ENCODE measurements at places on chromosomes 6 and 20.
A peak's percentile ranks its signal among the peaks of the same experiment; 100 is the strongest.

DNA sequence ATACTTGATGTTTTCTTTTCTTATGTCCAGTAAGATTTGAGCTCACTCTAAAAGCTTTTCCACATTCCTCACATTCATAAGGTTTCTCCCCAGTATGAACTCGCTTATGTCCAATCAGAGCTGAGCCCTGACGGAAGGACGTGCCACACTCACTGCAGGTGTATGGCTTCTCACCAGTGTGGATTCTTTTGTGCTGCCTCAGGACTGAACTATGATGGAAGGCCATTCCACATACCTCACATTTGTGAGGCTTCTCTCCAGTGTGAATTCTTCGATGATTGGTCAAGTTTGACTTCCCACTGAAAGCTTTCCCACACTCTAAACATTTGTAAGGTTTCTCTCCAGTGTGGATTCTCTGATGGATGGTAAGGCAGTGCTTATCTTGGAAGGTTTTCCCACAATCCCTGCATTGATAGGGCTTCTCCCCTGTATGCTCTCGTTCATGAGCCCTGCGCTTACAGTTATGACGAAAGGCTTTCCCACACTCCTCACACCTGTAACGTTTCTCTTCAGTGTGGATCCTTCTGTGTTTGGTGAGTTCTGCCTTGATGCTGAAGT, 9.9 kb downstream of the ZNF311 start:
- DNase-seq = no peak

DNA sequence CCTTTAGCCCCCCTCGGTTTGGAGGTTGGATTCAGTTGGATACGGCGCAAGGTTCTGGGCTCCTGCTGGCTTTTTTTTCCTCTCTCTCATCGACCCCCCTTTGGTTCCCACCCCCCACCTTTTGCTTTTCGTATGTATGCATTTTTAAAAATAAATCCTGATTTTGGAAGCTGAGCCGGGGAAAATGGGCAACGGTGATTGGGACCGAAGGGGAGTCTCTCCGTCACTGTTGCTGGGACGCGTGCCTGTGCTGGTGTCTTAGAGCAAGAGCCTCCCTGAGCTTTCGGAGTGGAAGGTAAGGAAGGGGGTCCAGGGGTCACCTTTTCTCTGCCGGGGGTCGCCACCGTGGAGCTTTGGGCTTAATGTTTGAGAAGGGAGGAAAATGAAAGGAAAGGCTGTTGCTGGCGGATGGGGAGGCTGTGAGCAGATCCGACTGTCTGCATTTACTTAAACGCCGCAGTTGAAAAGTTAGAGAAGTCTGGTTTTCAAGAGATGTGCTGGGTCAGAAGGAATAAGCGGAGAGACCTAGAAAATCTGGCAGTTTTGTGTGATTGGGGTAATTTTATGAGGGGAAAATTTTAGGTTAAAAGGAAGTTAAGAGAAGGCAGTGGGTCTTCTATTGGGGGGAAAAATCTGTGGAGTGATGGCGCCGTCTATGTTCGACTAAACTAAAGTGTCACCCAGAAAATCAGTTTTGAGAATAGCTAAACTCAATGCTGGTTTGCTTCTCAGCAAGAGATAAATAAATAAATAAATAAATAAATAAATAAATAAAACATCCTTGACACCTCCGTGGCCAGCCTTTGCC, 828 bp downstream of the ADGRB3 start:
- no peak for DNase-seq

DNA sequence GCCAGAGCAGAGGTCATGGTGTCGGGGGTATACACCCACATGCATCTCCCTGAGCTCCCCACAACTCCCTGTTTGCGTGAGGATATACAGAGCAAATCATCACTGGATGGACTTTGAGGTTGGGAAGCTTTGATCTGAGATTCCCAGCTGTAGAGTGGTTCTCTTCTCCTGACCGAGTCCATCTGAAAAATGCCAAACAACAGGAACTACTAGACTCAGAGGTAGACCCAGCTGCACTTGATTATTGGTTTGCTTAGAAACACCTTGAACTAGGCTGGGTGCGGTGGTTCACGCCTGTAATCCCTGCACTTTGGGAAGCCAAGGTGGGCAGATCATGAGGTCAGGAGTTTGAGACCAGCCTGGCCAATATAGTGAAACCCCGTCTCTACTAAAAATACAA, 125.0 kb downstream of the UNC5CL start:
- no peak for DNase-seq

DNA sequence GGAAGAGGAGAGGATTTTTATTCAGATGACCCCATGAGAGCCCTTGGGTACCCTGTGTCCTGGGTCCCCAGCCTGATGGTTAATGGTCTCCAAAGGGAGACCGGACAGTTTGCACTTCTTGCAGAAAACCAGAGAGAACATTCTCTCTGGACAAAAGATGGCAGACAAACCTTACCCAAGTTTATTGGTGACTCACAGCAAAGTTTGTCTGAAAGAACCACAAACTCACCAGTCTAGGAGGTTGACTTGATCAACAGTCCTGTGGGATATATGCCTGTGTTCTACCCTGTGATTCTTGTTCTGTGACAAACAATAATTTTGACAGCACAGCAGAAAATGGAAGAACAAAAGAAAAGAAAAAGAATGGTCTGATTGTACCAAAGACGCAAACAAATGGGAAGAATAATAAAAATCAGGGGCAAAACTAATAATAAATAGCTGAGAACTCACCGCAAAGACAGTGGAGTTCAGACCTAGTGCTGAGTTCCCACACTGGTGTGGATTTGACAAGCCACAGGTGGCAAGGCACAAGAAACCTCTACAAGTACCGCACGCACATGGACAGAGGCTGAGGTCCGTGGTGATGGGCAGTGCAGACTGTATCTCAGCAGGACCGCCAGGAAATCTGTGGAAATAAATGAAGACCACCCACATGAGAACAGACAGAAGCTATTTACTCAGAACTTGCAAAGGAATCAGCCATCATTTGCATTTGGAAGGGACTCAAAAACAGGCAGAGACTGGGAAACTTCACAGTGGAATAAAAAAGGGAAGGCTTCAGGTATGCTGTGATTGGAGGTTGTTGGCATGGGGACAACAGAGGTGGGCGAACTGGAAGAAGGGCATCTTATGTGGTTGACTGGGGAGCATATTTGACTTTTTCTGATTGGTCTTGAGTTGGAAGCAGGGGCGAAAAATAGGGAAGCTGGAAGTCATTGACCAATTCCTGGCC, 246.3 kb upstream of the RNF24 start:
- no peak for DNase-seq

GRCh38 chr6:126054258-126054702, 67.9 kb downstream of the TRMT11 start:
- DNase-seq = peak; percentile 84

GRCh38 chr6:6610031-6610591, 21.6 kb downstream of the LY86 start:
- DNase-seq = no peak

DNA sequence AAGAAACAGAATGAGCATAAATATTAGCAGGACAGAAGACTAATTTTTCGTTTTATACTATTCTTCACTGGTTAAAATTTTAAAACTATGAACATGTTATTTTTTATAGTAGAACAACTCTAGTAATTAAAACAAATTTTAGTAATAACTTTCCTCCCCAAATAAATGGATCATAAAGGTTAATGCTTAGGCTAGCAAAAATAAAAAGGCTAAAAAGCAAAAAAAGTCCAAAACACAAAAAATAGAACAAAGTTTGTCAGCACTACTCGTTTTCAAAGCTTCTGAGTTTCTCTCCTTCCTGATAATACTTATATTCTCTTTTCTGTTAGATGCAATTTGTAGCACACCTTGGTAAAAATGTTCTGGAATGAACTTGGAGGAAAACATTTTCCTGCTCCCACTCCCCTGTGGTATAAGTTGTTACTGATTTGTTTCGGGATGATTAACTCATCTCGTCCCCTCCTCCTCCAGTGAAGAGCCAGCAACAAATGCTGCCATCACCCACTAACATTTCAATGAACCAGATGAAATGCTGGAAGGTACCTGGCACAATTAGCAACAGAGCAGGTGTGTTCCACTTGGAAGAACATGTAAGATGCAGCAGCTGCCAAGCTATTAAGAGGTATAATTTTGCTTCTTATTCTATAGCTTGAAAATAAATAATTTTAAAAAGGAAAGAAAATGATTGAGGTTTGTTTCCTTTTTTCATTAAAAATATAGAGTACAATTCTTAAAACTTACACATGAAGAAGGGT, 130.5 kb downstream of the MYB start:
- DNase-seq = no peak

DNA sequence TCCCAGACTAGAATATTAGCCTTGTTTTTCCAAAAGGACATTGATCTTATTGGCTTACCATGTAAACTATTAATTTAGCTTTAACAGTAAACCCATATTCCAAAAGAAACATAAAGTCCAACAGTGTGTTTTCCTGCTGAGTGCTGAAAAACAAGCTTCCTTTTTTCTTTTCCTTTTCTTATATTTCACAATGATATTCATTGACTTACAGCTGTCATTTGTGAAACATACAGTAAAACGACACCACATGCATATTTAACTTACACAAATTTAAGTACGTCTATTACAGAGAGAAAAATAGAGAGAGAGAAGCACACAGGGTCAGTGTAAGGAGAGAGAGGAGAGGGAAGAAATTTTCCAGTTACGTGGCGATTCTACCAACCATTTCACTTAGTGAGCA, 543.9 kb upstream of the JARID2 start:
- no peak for DNase-seq

All from mucosa of gallbladder (tissue), 1 donor.